Testis (tissue), 5 donors: ENCODE measurements at places on chromosomes 5 and 9. TPM values are rescaled to one million over a fixed set of nuclear protein-coding genes. Genes with fewer than 3 reads are reported as not detected.

Gene FER
- total RNA-seq = 39.8 TPM

Gene DMRT3
- 11.8 TPM for total RNA-seq

Gene PCDHB4
- total RNA-seq = 2.4 TPM

Gene PCDHGA9
- total RNA-seq = 13.0 TPM

Gene MEIKIN
- total RNA-seq = 15.1 TPM

Gene FIBCD1
- 29.1 TPM for total RNA-seq

Gene FUT7
- 0.24 TPM for total RNA-seq

Gene CDK7
- 31.7 TPM for total RNA-seq

Gene LEAP2
- 4.1 TPM for total RNA-seq

Gene PCDHGA3
- 31.8 TPM for total RNA-seq

Gene TMEM252
- not detected for total RNA-seq

Gene LECT2
- 0.87 TPM for total RNA-seq

Gene C5orf34
- total RNA-seq = 8.9 TPM

Gene INSYN2B
- 0.37 TPM for total RNA-seq

Gene PCDH1
- 10.6 TPM for total RNA-seq

Gene SLC22A4
- total RNA-seq = 1.5 TPM

Gene ANKRD20A1
- 56.7 TPM for total RNA-seq
